ENCODE measurements at places on chromosomes 2 and 18.

GRCh38 chr2:238494573-238494961 lies 67.8 kb downstream of the ASB1 start:
- DNase-seq, result no peak

GRCh38 chr2:61722800-61723199 lies 131.1 kb downstream of the FAM161A start:
- DNase-seq, result no peak

DNA sequence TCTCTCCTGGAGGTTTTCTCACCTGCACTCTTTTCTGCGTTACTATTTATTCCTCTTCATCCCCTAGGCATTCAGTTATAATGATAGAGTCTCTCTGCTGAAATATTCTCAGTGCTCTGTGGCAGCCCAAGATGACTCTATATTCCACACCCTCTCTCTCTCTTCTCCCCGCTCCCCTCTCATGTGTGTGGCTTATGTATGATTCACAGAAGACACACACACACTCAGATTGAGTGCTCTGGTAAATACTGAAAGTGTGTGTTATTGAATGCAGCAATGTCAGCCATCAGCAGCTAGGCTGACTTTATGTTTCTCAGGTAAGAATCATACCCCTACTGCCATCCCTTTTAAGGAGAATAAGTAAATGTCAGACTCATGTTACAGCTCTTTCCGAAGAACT lies 201.2 kb downstream of the SLC4A10 start:
- DNase-seq, result no peak

- no peak for DNase-seq
These were observed 30.1 kb upstream of the ZNF516 start for GRCh38 chr18:76524900-76525698.

- no peak for DNase-seq
These were observed 99.3 kb downstream of the STK39 start for GRCh38 chr2:168147830-168148794.

DNA sequence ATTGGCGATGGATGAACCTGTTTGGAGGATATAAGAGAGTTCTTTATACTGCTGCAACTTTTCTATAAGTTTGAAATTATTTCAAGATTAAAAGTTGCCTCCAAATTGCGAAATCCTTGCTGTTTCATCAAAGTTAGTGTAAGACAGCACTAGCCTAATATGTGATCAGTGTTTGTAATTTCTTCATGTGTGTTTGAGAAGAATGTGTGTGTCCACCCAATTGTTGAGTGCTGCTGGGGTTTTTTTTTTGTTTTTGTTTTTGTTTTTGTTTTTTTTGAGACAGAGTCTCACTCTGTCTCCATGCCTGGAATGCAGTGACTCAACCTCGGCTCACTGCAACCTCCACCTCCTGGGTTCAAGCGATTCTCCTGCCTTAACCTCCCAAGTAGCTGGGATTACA lies 33.4 kb downstream of the CDK15 start:
- no peak for DNase-seq

Measured in stimulated activated CD8-positive, alpha-beta memory T cell treated with anti-CD3 and anti-CD28 coated beads, Interleukin-7, amount 100 ng/mL, for 24 hours (primary cell).